ENCODE measurements at places on chromosomes 12 and 14.

GRCh38 chr12:19895246-19896020 is 456.1 kb downstream of the AEBP2 start:
- DNase-seq, result no peak

DNA sequence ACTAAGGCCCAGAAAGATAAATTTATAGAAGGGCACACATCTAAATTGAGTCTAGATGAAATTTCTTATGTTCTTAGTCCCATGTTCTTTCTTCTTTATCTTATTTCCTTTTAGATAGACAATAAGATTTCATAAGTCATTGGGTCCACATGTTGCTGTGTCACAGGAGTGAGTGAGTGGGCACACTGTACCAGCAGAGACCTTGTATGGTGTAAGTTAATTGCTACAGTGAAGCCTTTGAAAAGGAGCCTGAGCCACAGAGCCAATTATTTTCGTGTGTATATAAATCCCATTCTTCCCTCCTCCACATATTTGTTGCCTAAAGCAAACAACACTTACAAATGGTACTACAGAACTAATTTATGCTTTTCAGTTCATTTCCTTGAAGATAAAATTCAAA is 79.1 kb downstream of the GRIP1 start:
- DNase-seq, result peak; percentile 65

DNA sequence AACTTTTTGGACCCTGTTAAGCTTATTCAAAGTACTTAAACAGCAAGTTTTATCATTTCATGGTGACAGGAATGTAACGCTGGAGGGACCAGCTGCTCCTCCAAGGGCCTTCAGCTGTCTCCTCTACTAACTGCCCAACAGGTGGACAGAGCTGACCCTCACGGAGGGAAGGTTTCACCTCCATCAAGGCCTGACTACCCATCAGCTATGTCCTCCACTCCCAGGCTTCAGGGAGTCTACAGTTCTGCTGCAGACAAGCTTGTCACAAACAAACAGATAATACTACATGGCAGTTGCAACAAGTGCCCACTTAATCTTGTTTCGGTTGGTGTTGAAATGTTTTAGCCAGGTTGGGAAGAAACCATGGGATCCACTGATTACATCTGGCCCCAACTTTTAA is 175.1 kb downstream of the TTC7B start:
- DNase-seq, result no peak

GRCh38 chr12:39672976-39673375 is 53.4 kb upstream of the ABCD2 start:
- DNase-seq, result no peak

- peak; percentile 10 for DNase-seq
Observed at GRCh38 chr12:30457621-30458289, 237.9 kb downstream of the IPO8 start.

DNA sequence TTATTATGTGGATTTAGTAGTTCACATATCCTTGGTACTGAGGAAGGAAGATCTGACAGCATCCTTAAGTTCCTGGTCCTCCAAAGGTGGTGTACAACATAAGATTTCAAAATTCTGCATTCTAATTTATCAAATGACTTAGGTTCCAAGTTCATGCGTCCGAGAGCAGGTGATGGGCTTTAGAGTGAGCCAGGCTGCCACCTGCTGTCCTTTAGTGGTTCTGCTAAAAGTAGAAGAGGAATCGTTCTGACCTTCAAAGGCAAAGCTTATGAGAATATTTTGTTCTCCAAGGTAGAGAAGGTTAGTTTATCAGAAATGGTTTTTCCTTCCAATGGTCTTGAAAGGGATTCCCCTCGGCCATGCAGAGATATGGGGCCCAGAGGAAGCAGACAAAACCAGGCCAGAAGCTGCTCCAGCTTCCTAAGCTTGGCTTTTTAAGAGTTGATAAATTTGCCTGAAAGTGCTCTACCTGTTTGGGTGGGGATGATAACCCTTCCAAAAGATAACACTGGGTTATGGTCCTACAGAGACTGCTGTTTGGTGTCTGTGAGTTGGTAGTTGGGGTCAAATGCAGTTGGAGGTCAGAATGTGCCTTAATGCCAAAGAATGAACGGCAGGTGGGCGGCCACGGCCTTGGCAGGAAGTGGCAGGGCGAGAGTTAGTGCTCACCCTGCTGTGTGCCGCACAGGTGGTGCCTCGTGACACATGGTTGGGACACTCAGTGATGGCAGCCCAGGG is 29.1 kb upstream of the LRTM2 start:
- DNase-seq, result peak; percentile 74

DNA sequence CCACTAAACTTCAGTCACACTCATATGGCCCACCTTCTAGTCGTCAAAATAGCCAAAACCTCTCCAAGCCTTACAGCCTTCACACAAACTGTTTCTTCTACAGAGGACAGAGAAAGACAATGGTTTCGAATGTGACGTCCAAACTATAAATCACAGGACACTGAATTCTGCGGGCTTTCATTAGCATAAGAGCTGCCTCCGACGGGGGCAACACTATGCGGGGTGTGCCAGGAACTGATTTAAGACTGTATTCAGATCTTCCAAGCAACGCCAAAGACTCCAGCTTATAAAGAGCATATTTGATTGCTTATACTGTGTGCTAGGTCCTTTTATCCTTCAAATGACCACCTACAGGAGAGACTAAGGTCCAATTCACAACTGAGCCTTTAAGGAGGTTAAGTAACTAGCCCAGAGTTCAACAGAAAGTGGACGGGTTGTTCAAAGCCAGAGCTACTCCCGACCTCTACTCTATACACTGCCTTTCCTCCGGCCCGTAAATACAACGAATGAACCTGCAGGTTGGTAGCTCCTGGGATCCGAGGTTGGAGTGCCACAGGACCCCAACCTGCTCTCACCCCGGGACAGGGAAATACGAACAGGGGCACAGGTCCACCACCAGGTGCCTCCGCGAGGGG is 575 bp downstream of the L2HGDH start:
- DNase-seq, result no peak

DNA sequence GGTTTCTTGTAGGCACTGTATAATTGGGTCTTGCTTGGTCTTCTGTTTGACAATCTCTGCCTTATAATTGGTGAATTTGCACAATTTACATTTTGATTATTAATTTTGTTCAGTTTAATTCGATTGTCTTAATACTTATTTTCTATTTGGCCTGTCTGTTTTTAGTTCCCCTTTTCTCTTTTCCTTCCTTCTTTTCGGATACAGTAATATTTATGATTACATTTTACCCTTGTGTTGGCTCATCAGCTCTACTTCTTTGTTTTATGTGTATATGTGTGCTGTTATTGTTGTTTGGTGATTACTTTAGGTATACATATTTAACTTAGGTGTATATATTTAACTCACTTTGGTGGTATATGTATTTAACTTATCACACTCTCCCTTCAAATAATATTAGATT is 12.8 kb upstream of the BEGAIN start:
- DNase-seq, result no peak

GRCh38 chr12:88432531-88433490 is 147.5 kb downstream of the KITLG start:
- DNase-seq, result no peak

GRCh38 chr12:116563262-116563661 is 4.1 kb downstream of the MAP1LC3B2 start:
- no peak for DNase-seq

- no peak for DNase-seq
Observed at GRCh38 chr12:6780573-6780972, 8.3 kb downstream of the LAG3 start.

- no peak for DNase-seq
Observed at GRCh38 chr12:20620261-20620660, 74.9 kb upstream of the SLCO1C1 start.

DNA sequence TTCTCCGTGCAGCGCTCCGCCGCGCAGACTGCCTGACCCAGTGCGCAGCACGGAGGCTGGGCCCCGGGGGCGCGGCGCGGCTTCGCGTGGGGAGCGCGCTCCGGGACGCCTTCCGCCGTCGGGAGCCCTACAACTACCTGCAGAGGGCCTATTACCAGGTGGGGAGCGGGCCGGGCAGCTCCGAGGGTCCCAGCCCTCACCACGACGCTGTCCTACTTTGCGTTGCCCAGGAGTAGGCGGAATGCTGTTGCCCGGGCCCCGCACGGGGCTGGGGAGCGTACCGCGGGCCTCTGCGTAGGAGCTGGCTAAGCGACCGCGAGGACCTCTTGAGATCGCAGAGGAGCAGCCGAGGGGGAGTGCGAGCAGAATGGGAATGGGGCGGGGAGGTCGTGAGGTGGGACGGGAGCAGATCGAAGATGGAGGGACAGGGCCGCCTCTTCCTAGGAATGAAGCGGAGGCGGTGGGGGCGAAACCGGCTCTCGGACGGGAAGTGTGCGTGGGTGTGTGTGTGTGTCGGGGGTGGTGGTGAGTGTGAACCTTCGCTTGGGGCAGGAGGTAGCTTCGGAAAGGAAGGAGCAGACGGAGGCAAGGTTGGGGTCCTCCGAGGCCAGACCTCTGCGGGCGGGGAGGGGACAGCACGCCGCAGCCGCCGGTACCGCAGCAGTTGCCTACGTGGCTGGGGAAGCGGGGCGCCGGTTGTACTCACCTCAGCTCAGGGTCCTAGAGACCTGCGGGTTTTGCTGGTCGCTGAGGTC is 751 bp downstream of the P3H3 start:
- peak; percentile 33 for DNase-seq

All from NCI-H1092 treated with DMSO at 0.1 percent for 48 hours (cell line).